ENCODE measurements at places on chromosomes 13 and 19.

DNA sequence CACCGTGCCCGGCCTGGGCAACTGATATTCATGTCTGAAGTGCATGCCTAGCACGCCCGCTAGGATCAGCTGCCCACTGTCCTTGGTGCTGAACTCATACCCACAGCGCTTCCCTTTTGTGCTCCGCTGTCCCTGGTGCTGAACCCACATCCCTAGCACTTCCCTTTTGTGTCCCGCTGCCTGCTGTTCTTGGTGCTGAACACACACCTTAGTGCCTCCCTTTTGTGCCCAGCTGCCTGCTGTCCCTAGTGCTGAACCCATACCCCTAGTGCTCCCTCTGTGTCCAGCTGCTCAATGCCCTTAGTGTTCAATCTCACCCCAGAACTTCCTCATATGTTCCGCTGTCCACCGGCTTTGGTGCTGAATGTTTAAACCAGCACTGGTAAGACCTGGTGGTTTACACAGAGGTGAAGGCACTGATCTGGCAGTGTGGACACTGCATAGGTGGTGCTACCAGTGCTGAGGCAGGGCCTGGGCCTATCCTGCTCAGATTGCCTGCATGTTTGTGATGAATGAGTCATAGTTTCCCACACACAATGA, 26.3 kb upstream of the SIGLEC11 start:
- peak; percentile 72 for DNase-seq

DNA sequence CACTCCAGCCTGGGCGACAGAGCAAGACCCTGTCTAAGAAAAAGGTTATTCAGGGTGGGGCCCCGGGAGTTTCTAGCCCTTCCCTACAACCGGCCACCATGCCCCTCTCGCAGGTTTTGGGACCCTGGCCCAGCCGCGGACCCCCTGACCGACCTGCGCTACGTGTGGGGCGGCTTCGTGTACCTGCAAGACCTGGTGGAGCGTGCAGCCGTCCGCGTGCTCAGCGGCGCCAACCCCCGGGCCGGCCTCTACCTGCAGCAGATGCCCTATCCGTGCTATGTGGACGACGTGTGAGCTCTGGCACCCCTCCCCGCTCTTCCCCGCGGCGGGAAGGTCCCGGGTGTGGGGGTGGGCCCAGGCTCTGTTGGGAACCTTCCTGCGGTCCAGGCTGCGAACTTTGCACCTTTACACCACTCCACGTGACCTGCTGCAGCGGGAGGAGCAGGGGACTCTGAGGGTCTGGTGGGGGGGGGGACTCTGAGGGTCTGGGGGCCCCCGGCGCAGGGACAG, 6.3 kb downstream of the ABCA7 start:
- no peak for DNase-seq

DNA sequence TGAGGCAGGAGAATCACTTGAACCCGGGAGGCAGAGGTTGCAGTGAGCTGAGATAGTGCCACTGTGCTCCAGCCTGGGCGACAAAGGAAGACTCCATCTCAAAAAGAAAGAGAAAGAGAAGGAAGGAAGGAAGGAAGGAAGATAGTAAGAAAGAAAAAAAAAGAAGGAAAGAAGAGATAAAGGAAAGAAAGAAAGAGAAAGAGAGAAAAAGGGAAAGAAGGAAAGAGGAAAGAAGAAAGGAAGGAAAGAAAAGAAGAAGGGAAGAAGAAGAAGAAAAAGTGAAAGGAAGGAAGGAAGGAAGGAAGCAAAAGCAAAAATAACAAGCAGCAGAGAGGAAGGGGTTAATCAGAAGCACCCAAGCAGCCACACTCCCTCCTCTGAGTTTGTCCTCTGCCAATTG, 32.1 kb downstream of the NWD1 start:
- DNase-seq, result no peak

DNA sequence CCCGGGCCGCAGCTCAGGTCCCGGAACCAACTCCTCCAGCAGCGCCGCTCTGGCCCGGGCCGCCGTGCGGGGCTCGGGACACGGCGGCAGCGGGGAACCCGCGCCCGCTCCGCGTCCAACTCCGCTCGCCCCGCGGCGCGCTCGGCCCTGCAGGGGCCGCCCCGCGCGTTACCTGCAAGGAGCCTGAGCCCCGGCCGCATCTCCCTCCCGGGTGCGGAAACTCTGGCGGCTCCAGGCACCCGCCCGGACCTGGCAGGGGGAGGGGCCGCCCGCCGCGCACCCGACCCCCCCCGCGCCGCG, at the start of gene TMTC4:
Gene TMTC4 (minus strand): TSS at position 224 of the 300 bp plus-strand sequence. CDS start 4,433 bp downstream, outside the sequence.
- DNase-seq, result no peak

GRCh38 chr19:46226438-46226973, 3.0 kb upstream of the IGFL1 start:
- DNase-seq, result no peak

DNA sequence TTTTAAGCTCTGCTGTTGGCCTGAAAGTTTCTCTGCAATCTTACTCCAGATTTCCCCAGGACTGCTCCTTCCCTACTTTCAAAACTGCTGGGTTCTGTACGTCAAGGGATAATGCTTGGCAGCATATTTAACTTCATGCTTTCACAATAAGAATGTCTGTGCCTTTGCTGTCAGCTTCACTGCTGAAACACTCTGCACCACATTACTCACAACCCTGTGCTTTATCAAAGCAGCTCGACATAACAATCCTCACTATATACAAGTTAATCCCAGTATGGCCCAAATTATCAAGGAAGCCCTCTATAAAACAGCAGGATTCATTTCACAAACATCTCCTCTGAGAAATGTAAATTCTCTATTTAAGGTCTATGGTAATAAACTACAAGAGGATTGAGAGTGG, 17.5 kb downstream of the LATS2 start:
- DNase-seq, result no peak

GRCh38 chr19:15555759-15556633, 47.7 kb downstream of the CYP4F22 start:
- peak; percentile 92 for DNase-seq

DNA sequence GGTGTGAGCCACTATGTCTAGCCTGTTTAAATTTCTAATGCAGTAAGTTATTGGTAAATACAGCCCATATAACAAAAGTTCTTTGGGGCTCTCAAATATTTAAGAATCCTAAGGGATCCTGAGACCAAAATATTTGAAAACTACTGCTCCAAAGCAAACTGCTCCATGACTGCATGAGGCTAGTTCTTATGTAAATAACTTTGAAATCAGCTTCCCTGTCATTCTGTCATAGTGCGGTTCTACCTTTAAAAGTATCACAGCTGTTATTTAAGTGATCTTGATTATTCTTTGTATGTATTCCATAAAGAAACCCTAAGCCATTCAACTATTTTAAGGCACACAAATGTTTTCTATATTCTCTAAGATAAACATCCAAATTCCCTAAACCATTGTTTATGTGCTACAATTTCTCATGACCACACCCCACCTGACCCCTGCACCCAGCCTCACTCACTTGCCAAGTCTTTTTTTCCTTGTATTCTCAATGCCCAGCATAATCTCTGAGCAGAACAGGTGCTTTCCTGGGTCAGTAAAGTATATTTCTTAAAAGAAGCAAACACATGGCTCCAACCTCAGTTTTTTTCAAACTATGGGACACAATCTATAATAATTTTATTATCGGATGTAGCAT, 146.6 kb downstream of the RNF17 start:
- DNase-seq, result no peak

DNA sequence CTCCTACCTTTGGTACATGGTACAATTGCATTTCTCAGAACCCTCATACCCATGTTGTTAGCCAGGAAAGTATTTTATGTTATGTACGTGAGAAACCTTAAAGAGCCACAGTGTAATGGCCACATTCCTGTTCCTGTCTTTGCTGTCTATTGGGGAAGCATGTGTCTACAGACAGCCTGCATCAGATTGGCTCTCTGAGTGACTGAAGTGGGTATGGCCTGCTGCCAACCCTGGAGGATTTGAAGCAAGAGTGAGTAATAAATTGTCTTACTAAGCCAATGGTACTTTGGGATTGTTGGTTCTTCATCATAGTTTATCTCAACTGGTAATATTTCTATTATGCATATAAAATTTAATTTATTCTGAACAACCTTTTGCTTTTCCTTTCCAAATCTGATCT, 574.1 kb downstream of the LMO7 start:
- DNase-seq, result no peak

DNA sequence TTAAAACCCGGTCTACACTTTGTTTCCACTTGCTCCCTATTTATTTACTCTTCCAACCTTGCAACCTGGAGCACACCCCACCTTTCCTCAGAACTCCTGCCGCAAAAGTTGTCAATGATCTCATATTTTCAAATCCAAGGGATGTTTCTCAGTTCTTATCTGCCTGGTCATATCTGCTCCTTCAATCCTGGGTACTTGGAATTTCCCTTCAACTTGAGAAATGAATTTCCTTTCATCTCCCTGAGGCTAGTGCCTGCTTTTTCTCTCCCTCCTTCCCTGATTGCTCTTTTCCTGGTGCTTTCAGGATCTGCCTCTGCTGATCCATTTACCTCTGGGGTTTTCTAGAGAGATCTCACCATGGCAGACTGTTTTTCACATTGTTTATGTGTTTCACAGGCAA, 154.8 kb upstream of the IRS2 start:
- DNase-seq, result no peak

- no peak for DNase-seq
These were observed 106.8 kb downstream of the DHRS12 start for GRCh38 chr13:51697181-51697580.

GRCh38 chr13:101703838-101704237, 251.4 kb downstream of the ITGBL1 start:
- no peak for DNase-seq

- DNase-seq, result no peak
These were observed 5.2 kb upstream of the ADPRHL1 start for GRCh38 chr13:113458253-113459065.

GRCh38 chr19:929203-929890, 3.5 kb downstream of the ARID3A start:
- no peak for DNase-seq

DNA sequence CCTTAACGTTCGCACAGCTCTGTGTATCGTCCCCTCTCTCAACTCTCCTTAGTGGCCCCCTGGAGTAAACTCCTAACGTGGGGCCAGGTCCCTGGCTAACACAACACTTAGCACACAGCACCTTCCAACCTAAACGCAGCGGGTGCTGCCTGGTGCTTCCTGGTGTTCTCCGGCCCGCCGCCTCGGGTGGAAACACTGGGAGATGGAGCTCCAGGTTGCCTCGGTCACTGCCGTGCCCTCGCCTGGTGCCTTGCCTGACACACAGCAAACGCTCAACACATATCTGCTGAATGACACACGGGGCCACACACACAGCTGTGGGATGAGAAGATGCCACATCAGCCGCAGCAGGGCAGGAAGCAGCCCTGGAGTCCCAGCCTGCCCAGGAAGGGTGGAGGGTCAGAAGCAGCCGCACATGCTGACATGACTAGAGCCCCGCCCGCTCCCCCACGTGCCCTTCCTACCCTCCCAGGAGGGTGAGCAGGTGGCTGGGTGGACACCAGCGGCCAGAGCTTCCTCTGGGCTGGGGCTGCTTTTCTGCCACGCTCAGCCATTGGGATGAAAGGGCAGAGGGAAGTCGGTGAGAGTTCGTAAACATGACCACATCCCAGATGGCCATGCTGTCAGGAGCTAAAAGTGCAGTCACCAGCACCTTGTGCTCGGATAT, 6.6 kb downstream of the PEPD start:
- DNase-seq, result no peak

DNA sequence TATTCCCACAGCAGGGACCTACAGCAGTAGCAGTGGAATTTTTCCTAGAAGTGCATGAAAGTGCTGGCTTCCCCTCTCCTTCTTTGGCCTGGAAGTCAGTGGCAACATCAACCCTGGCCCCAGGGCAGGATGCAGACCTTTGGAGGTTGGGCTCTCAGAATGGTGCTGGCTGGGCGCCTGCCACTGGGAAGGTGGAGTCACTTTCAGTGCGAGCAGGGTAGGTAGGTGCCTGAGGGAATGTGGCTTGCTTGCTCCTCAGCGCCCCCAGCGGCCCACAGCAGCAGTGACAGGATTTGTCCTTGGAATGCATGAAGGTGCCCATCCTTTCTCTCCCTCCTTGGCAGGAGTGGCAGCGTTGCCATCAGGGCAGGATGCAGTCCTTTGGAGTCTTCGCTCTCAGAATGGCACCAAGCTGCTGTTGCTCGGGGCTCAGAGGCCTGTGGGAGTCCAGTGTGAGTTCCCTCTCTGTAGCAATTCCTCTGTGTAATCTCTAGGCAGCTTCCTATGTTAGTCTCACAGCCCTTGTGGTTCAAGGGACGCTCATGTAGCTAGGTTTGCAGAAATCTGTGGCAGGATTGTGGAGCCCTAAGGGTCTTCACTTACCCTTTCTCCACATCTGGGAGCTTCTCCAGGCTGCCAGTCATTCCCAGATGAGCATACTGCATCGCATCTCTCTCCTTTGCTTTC, 354.4 kb upstream of the DACH1 start:
- no peak for DNase-seq

DNA sequence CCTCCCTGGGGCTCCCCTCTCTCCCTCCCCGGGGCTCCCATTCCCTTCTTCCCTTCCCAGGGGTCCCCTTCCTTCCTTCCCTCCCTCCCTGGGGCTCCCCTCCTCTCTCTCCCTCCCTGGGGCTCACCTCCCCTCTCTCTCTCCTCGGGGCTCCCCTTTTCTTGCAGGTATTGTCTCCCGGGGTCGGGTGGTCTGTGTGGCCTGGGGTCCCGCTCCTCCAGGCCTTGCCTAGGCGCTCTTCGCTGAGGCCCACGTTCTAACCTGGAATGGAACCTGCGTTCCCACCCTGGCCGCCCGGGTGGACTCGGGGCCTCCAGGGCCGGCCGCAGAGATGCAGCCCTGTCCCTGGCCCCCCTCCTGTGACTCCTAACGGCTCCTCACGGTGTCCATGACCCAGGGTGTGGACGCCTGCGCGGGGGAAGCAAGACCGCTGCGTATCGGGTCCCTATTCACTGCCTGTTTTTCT, 940 bp upstream of the DCUN1D2 start:
- DNase-seq, result no peak

DNA sequence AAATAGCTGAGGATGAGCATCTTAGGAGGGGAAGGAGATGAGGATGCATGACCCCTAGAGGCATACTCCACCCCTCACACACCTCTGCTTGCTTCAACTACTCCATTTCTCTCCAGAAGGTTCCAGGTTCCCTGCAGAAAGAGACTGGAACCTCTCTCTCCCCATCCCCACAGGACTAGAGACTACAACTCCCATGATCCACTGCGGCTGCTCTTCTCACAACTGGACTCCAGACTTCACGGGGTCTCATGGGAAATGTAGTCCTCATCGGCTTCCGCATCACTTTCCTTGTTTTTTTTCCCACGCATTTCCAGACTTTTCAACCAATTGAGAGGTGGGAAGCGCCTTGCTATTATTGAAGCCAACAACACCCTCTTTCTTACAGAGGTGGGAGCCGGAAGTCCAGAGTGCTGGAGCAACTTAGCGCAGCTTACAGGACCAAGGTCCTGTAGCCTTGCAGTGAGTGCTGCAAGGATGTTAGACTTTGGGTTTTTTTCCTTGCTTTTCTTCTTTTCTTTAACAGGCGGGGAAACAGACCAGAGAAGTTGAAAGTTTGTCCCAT, 13.9 kb upstream of the CACNG6 start:
- DNase-seq, result peak; percentile 64

Data from activated CD4-positive, alpha-beta T cell treated with anti-CD3 and anti-CD28 coated beads for 4 hours (primary cell).